ENCODE measurements at places on chromosomes 2 and 18.
A peak's percentile ranks its signal among the peaks of the same experiment; 100 is the strongest.

GRCh38 chr18:48992791-48993555, 42.2 kb upstream of the SMAD7 start:
- no peak for DNase-seq

GRCh38 chr2:241443486-241444223, 64.7 kb downstream of the STK25 start:
- DNase-seq = peak; percentile 24

GRCh38 chr18:41128545-41128944, 826.5 kb upstream of the PIK3C3 start:
- no peak for DNase-seq

DNA sequence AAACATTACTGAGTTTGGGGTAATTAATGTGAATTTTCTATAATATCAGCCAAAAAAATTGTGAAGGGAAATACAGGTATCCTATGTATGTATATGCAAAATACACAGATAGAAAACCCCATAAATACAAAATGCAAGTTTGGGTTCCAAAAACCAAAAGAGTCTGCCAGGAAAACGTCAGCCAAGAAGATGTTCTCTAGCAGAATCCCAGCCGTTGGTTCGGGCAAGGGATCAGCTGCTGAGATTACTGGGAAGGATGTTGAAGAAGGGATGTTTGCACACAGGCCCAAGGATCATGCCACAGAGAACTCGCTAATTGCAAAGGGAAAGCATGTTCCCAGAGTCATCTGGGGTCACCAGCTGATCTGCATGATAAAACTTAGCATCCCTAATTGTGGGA, 9.5 kb upstream of the ANO7 start:
- DNase-seq = no peak

DNA sequence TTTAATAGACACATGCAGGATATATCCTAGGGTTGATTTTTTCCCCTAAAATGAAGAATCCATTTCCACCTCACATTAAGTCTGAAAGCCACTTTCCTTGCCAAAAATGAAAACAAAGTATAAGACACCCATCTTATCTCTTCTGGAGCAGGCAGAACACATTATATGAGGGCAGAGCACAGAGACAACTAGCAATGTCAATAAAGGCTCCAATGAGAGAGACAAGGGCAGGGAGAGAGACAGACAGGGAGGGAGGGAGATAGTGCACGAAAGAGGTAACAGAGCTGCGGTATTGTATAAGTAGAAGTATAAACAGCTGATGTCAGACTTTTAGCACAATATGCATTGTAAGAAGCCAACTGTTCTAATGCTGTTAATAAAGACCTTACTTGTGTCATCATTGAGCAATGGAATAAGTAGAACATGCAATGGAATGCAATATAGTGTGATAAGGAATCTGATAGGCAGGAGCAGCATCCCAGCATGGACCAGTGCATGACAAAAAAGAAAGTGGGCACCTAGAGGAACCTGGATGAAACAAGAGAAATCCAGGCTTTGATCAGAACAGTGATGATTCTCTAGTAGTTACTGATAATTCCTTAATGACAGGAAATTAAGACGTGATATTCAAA, 150.6 kb upstream of the TCF4 start:
- no peak for DNase-seq

- no peak for DNase-seq
Observed at GRCh38 chr2:121129692-121130091, 155.3 kb downstream of the TFCP2L1 start.

DNA sequence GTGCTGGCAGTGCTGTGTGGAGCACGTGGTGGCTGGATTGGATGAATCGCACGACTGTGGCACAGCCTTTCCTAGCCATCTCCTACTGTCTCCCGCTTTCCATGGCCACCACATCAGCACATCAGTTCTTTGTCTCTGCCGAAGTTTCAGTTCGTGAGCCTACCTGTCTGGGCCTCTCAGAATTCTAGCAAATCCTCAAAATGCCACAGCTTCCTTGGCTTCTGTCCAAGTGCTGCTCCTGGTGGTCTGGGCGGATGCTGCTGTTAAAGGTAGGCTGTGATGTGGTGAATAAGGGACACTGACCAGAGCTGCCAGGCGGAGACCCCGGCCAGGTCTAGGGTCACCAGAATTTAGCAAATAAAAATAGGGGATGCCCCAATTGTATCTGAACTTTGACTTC, 237.4 kb downstream of the LPIN1 start:
- no peak for DNase-seq

- no peak for DNase-seq
Observed at GRCh38 chr2:111042772-111043771, 77.6 kb upstream of the BCL2L11 start.

- no peak for DNase-seq
Observed at GRCh38 chr2:148596018-148596417, 48.5 kb upstream of the EPC2 start.

- DNase-seq = no peak
Observed at GRCh38 chr2:127101048-127101611, 5.8 kb downstream of the BIN1 start.

Measured in fibroblast of skin of left biceps (primary cell).